ENCODE measurements at places on chromosomes 5 and 9.

DNA sequence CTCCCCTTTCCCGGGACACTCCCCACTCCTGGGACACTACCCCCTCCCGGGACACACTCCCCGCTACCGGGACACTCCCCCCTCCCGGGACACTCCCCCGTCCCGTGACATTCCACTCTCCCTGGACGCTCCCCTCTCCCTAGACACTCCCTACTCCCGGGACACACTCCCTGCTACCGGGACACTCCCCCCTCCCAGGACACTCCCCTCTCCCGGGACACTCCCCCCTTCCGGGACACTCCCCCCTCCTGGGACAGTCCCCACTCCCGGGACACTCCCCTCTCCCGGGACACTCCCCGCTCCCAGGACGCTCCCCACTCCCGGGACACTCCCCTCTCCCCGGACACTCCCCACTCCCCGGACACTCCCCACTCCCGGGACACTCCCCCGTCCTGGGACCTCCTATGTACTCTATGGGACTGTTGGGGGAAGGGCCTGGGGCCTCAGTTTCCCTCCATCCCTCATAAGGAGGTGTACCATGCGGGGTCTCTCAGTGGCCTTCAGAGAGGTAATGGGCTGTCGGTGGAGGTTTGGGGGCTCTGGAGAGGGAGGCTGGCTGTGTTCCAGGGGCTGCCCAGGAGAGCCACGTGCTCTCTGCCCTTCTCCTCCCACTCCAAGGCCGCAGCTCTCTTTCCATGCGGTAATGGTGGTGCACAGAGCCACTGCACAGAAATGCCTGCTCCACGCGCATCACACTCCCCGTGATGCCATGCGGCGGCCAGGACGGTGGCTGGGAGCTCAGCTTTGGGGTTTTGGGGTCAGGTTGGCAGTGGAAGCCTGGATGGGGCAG is 96.2 kb downstream of the RXRA start:
- no peak for DNase-seq

DNA sequence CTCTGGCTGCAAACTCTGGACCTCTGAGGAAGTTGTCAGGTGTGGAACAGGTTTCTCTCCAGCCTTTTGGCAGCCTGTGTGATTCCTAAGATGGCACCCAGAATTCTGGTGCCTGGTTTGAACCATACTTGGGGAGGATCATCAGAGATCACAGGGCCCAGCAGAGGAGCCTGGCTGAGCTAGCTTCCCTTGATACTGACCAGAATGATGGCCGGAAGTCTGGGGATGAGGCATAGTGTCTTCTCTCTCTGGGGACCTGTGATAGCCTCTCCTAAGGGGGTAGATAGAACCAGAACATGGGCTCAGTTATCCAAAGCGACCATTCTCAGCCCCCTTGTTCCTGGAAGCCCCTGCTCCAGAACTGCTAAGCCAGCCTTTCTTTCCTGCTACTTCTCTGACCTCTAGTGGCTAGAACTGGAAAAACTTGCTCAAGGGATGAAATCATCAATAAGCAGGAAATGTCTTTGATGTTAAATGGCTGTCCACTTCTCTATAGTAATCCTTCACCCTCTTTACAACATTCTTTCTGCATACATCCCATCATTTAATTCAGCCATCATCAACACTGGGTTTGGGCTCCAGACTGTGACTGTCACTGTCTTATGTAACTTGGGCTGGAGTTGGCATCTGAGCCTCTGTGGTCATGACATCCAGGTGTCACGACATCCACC is 55.1 kb downstream of the C9orf152 start:
- DNase-seq: peak; percentile 52

DNA sequence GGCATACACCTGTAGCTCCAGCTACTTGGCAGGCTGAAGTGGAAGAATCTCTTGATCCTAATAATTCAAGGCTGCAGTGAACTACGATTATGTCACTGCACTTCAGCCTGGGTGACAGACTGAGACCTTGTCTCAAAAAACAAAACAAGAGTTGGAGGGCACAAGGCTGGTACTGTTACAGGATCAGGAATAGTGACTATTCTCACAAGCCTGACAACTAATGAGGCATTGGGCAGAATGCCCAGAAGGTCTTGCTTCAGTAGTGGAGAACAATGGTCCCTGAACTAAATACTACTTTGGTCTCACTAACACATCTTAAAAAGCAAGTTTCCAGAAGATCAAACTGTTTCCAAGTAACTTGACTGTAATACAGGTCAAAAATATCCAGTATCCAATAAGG is 182.9 kb upstream of the RFX3 start:
- DNase-seq: no peak

DNA sequence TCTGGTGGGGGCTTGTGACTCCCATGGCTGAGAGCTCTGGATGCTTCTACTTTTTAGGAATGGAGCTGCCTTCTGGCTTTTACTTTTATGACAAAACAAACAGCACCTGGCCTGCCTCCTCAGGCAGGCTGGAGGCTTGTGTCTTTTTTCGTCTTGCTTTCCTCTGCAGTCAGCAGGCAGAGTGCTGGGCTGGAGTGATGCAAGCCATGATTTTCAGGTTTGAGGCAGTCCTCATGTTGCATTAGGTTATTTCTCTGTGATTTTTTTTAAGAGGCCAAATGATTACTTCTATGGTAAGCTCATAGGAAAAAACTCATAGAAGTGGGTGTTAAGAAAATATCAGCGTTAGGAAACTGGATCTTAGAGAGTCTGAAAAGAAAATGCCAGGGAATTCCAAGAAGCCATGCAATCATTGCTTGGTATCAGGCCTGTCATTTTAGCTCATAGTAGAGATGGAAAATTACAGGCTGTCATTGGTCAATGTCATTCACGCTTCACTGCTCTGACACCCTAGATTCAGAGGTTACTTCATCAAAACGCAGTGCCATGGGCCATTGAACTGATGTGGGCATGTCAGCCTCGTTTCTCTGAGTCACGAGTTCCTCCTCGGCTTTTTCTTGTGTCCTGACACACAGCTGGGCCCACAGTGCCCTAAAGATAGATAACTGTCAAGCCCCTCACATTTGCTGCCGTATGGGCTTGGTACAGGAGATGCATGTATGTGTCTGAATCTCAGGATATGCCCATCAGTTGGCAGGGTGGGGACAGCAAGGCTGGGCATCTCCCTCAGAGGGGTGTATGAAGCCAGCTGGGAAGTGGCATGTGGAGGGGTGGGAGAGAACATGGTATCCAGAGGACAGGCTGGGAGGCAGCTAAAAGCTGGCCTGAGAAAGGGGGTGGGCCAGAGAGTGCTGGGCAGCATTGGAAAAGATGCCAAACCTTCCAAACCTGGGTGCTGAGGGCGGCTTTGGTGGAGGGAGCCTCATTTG is 151.8 kb downstream of the HSPA4 start:
- no peak for DNase-seq

All from CD4-positive, alpha-beta T cell treated with Interleukin-15 for 4 hours (primary cell).